ENCODE measurements at places on chromosomes 16 and 17.

DNA sequence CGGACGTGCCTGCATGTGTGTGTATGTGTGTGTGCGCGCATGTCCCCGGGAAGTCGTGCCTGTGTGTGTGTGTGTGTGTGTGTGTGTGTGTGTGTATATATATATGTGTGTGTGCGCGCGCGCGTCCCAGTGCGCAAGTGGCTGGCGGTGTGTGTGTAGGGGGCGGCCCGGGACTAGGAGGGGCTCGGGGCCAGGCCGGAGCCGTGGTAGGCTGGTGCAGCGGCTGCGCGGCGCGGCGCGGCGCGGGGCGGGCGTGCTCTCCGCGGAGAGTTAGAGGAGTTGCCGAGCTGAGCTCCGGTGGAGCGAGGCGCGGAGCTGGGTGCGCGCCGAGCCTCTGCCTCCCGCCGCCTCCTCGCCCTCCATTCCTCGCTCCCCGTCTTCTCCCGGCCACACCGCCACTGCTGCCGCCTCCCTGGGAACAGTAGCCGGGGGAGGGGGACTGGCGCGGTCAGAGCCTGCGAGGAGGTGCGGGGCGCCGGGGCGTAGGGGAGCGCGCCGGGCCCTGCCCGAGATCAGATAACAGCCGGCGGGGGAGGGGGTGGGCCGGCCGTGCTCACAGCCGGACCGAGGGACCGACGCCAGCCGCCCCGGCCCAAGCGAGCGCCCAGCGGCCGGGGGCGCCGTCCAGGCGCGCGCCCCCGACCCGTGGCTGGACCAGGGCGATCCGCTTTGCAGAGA is at the start of gene KCNJ12:
KCNJ12 (plus strand) TSS at position 277 of the 678 bp plus-strand sequence. CDS start 38,986 bp downstream, outside the sequence.
- DNase-seq, result no peak

GRCh38 chr17:3910420-3911270 is 5.6 kb downstream of the P2RX1 start:
- DNase-seq, result no peak

DNA sequence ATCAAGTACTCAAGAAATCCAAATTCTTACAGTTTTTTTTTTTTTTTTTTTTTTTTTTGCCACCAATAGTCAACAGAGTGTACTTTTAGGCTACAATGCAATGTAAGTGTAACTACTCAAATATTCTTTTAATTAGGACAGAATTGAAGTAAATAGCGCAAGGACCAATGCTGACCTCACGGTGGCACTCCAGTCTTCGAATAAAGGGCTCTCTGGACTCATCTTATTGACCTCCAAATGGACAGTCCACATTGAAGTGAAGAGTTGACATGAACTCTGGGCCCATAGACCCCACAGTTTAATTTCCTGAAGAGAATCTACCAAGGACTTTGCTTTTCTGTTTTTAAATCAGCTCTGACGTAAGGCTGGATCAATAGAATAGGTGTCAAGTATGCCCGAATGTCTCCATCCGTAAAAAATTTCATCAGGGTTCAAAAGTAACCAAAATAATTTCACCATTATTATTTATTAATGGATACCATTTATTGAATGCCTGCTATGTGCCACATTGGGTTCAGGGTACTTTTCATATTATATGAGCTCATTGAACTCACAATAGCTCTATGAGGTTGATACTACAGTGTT is 7.3 kb upstream of the DDX52 start:
- no peak for DNase-seq

GRCh38 chr16:81645925-81646324 is 133.2 kb upstream of the PLCG2 start:
- no peak for DNase-seq
